ENCODE measurements at places on chromosomes 1 and 21.

DNA sequence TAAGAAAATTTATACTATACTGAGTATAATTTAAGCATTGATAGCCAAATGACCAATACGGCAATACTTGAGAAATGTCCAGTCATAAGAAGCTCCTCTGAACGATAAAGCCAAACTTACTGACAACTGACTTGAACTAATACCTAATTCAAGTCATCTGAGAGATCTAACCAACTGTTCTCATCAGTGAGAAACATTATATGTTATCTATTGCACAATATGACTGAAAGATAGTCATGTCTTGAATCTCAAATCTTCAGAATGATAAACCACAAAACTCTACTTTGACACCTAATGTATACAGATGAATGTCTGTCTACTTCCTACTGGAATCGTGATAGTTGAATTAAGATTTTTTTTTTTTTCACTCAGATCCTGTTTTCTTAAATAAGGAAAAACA is 39.0 kb downstream of the APP start:
- no peak for DNase-seq

GRCh38 chr1:171858696-171859095 is 17.4 kb downstream of the DNM3 start:
- DNase-seq: no peak

- no peak for DNase-seq
Observed at GRCh38 chr1:116255486-116256285, 117.4 kb upstream of the ATP1A1 start.

GRCh38 chr1:42340093-42340492 is 5.1 kb upstream of the FOXJ3 start:
- DNase-seq: no peak

- DNase-seq: no peak
Observed at GRCh38 chr1:154253671-154254070, 18.8 kb upstream of the HAX1 start.

GRCh38 chr21:29382030-29382654 is 83.4 kb downstream of the BACH1 start:
- no peak for DNase-seq

GRCh38 chr1:219657186-219657585 is 44.3 kb upstream of the ZC3H11B start:
- DNase-seq: no peak
